ENCODE measurements at places on chromosomes 3 and 15.

DNA sequence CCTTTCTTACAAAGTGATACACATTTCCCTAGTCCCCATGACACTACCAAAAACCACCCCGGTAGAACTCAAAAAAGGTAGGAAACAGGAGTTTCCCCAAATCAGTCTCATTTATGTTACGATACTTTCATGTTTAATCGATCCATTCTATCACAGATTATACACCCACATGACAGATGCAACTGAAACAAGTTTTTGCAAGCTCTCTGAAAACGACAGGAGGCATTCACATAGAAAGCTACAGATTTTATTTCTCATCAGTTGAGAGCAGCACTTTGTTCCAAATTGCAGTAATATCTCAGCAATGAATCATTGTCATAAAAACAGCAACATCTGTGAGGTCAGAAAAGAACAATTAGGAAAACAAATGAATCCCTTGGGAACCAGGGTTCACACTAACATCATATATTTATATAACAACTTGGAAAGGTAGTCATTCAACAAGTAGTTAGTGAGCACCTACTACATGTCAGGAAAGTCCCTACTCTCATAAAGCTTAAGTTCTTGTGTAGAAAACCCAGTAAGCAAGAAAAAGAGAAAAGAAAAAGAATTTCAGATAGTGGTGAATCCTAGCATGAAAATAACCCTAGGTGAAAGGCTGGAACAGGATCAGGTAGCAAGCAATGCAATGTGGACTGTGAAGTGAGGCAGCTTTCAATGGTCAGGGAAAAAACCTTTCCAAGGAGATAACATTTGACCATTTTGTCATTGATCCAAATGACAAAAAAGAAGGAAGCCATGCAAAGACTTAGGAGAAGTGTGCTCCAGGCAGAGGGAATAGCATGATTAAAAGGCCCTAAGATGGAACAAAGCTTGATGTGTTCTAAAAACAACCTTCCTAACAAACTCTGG, 8.3 kb downstream of the PLD1 start:
- no peak for DNase-seq

DNA sequence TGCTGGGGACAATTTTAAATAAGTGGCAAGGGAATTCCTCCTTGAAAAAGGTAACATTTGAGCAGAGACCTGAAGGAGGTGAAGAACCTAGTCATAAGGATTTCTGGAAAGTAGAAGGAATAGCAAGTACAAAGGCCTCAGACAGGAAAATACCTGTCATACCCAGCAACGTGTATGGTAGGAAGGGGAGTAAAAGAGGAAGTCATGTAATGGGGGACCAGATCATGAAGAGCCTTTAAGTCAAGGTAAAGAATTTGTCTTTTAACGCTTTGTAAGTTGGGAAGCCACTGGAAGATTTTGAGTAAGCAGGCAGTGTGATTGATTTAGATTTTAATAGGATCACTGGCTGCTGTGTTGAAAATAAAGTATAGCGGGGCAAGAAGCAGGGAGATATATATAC, 43.4 kb upstream of the FAH start:
- DNase-seq: no peak

DNA sequence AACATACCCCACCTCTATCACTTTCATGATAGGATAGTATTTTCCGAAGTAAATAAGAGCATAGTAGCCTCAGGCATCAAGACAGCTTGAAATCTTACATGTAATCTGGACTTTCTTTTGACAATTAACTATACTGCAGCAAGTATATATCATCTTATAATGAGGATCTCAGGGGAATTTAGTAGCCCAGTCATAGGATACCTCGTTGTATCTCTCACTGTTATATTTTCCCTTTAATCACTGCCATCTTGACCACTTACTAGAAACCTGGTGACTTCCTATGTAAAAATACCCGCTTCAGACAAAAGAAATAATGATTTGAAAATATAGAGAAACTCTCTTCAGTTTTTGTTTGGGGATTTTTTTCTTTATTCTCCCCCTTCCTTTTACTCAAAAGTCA, 88.2 kb downstream of the SERPINI1 start:
- DNase-seq: no peak

GRCh38 chr3:58839187-58839586, 172.6 kb upstream of the FAM3D start:
- no peak for DNase-seq

GRCh38 chr3:160831401-160831800, 75.4 kb downstream of the PPM1L start:
- no peak for DNase-seq

DNA sequence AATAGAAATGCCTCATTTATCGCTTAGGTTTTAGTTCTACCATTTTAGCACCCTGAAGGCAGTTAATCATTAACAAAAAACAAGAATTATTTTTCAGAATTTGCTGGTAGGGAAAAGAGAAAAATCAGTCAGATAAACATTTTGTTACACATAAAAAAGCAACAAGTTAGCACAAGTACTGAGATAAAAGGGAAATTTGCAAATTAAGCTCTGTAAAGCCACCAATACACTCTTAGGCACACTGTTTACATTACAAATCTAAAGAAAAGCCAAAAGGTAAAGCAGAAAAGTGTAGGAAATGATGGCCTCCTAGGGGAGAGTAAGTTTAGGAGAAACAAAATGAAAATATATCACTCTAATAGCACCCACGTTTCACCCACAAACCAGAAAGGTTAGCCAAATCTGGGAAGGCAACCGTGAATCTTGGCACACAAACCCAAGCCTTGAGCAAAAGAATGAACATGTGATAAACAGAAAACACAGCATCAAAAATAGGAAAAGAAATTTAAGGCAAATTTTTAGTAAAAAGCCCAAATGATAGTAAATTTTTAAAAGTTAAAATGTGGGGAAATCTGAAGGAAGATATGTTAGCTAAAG, 1.6 kb upstream of the SATB1 start:
- no peak for DNase-seq

DNA sequence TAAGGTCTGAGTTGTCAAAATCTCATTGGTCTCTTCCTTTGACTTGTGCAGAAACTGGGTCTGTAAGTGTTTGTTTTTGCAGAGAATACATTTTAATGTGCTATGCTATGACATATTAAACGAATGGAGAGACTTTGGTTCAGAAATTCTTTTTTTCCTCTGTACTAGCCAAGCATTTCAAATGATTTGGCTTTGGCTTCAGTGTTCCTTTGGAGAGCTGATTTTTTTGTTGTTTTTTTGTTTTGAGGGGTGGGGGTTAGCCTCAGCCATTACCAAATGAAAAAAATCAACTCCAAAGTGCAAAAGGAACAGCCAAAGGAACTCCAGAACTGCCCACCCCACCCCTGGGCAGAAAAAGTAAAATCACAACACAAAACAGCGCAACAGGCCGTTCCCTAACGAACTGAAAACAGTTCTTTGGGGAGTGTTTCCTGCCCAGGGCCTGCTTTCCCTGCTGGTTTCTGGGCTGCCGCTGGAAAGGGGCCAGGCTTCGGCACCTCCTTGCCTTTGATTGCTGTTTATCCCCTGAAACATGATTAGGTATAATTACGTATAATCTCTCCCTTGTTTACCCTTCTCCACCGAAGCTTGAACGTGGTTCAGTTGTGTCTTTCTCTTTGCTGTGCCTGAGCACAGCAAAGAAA, 57.6 kb upstream of the NEO1 start:
- no peak for DNase-seq

- no peak for DNase-seq
Measured at GRCh38 chr3:156216852-156217251, 96.5 kb downstream of the KCNAB1 start.

DNA sequence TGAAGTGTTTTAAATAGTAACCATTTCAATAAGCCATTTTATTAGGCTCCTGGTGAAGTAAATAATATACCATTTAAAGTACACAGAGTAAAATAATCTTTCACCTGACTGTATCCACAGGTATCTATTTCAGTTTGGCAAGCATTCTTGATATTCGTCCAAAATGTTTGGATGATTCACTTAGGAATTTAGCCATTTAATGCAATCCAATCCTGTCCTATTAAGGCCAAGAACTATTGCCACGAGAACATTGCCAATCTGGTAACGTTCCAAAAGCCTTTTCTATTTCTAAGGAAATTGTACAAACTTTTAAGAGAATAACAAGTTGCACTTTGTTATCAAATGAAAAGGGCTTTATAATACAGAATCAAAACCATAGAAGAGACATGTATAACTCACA, 209.8 kb upstream of the THRB start:
- DNase-seq: no peak

GRCh38 chr3:102230057-102230456, 204.8 kb upstream of the ZPLD1 start:
- no peak for DNase-seq

DNA sequence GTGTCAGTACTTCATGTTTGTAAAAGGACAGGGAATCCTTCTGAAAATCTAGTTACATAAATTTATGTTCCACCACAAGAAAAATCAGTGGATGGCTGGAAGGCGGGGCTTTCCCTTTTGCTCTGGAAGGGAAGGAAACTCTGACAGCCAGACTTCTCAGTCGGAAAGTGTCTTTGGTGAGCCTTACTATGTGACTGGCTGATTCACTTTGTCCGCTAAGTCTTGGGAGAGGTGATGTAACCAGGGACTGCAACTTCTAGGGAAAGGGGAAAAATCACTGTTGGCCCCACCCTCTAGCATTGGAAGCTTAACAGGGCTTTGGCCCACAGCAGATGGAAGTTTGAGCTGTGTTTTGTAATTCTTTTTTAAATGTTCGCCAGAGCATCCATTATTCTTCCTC, 281.4 kb upstream of the CTDSPL start:
- DNase-seq: no peak

DNA sequence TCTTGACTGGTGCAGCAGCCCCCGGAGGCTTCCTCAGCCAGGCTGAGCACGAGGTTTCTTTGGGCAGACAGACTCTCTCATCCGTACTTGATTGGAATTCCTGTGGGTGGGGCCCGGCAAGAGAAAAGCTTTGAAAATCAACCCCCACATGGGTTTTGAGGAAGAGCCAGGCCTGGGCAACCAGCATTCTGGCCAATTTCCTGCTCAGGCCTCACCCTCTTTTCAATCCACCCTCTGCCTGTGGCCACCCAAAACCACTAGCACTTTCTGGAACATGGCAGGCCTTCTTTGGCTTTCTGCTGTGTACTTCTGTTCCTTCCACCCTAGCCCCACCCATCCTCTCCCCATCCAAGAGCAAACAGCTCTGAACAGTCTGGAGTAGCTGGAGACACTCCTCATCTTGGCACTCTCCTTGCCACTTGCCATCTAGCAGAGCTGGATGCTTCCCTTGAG, 5.9 kb downstream of the MYO5C start:
- no peak for DNase-seq

DNA sequence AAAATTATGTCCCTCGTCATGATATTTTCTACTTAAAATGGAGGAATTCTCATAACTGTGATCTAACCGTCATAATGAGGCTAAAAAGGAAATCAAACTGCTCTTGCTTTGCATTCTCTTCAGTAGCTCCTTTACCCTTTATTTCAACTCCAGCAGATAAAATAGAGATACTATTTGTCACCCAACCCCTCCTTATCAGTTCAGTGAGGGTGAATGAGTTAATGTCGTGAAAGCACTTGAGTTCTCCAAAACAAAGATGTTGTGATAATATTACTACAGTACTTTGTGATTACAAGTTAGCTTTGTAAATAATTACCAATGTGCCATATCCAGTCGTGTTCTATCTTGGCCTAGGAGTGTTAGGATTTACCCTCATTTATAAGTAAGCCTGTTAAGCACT, 63.4 kb upstream of the ANKRD28 start:
- DNase-seq: no peak

DNA sequence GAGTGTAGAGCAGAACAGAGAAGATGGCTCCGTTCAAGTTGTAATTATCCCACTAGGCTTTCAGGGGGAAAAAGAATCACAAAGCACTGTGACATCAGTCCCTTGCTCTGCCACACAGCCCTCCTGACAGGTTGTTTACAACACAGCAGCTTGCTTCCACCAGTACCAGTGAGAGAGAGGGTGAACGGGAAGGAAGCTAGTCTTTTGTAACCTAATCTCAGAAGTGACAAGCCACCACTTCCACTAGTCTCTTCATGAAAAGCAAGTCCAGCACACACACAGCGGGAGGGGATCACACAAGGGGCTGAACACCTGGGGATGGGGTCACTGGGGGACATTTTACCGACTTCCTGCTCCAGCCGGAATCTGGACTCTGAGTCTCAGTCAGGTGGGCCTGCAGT, 86.3 kb downstream of the FAM81A start:
- DNase-seq: no peak

DNA sequence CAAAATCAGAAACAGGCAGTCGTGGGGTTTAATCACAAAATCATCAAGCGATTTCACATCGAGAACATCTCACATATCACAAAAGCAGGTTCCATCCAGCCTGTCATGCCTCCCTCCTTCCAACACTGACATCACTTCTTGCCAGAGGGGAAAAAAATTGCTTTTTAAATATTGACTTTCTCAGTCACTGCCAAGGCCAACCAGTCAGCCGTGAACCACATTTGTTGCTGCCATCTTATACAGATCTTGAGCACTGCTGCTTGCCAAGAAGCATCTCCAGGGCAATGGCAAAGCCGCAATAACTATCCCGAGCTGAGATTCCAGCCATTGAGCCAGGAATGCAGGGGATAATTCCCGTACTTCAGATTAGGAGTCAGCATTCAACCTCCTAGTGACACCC, 174.6 kb downstream of the ANXA2 start:
- DNase-seq: no peak

DNA sequence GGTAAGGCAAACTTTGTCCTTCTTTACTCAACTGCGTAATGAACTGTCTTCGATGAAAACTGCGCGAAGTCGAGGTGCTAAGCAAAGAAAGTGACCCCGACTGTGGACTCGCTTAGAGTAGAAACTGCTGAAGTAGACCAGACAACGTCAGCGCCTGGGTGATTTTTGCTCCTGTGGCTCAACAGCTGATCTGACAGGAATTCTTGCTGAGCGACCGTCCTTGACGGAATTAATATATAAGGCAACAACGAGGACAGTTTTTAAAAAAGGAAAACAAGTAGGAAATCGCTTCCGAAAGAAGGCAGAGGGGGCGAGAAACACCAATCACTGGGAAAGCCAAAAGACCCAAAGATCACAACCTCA, 541 bp downstream of the RPS27L start:
- no peak for DNase-seq

DNA sequence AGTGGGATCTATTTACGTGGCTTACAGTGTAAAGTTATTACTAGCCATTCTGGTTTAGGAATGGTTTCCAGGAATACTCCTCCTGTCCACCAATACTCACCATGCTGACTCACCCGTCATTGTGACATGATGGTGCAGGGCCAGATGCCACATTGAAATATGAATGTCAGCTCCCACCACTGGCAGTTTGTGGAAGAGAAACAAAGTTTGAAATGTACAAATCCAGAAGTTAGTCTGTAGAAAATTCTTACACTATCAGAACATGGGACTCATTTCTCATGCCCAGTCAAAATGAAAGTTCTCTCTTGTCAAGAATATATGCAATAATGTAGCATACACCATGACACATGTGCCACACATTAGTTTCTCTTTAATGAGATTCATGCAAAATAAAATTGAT, 14.4 kb upstream of the TSPAN3 start:
- DNase-seq: no peak

DNA sequence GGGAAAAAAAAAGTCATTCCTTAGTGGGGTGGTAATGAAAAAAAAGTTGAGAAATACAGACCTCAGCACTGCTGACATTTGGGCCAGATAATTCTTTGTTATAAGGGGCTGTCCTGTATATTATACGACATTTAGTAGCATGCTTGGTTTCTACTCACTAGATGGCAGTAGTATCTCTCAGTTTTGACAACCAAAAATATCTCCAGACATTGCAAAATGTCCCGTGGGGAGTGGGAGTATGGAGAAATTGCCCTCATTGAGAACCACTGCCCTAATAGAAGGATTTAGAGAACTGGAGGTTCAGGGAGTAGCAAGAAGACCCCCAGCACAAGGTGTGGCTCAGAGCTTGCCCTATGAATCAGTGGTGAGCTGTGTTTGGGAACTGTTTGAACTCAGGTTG, 28.6 kb upstream of the TEX264 start:
- no peak for DNase-seq
